MG63 (cell line): ENCODE measurements at places on chromosomes 3 and 15. TPM values are rescaled to one million over a fixed set of nuclear protein-coding genes. Genes with fewer than 3 reads are reported as not detected.

- DNase-seq: no peak
Measured at GRCh38 chr15:88069561-88069960, 187.0 kb downstream of the NTRK3 start.

GRCh38 chr15:74264081-74264501, 28.0 kb downstream of the CCDC33 start:
- no peak for DNase-seq

DNA sequence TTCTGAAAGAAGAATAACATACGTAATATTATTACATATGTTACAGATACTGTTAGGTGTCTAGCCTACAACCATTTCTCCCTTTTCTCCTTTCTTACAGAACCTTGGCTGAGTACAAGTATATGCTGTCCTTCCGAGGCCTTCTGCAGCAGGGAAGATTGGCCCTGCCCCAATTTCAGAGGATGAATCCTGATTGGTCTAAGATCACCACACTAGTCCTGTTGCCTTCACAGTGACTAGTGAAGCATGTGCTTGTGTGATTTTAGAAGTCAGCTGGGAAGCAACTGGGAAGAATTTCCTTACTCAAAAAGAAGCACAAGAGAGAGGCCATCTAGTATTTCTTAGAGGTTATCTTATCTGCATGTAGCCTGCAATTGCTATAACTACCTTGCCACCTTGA, 30.6 kb upstream of the MECOM start:
- DNase-seq: no peak

Gene ADAMTS17
- 3.8 TPM in 1 of 2 replicates, not detected in the other for total RNA-seq

GRCh38 chr3:33318710-33319380, 41.6 kb downstream of the FBXL2 start:
- no peak for DNase-seq

DNA sequence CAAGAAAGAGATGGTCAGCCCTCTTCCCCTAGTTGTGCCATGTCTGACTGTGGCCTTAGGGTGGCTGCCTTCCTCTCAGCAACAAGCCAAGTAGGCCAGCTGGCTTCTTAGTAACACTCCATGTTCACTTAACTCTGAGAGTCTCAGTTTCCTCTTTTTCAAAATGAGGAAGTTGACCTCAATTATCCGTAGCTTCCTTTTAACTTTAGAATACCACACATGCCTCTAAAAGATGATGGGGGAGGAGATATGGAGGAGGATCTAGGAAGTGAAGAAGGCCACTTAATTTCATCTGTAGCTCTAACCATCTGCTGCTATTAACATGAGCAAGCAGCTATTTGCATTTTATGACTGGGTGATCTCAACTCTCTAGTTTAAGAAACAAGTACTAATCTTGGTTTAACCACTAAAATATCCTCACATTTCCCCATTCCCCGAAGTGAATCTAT, 32.9 kb downstream of the CD200R1L start:
- no peak for DNase-seq

GRCh38 chr15:99735868-99736267, 2.6 kb upstream of the LYSMD4 start:
- no peak for DNase-seq

GRCh38 chr3:14565868-14566588, 25.9 kb upstream of the GRIP2 start:
- DNase-seq: no peak

Gene GABPB1
- 31.2 and 46.1 TPM in 2 replicates for total RNA-seq

DNA sequence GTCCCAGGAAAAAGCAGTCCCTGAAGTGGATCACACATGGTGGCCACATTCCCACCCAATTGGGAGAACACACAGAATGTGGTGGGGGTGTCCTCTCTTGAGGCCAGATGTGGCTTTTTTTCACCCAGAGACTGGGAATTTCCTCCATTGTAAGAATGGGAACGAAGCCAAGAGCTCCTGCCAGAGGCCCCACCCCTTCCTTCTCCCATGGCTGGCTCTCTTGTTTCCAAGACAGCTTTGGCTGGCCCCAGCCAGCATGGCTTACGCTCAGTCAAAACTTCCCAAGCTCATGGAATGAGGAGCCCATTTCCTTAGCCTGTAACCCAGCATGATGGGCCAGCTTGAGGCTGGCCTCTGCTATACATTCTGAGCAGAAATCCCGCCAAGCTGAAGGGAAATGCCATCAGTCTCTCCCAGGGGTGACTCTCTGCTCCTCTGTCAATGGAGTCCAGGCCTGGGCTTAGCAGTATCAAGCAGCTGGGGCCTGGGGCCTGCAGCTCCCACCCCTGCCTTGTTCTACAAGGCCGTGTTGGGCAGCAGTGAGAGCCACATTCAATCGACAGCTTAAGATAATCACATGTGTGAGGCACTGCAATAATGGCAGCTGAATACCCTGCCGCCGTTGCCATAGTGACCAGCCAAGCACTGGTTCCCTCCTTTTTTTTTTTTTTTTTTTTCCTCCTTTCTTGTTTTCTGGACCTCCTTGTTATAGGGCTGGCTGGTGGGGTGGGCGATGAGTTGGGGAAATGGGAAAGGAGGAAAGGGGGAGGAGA, 142.4 kb downstream of the EPHB1 start:
- DNase-seq: no peak
